ENCODE measurements at places on chromosomes 13 and 19.
A peak's percentile ranks its signal among the peaks of the same experiment; 100 is the strongest.

GRCh38 chr13:34620862-34621261 lies 321.2 kb upstream of the NBEA start:
- no peak for DNase-seq

DNA sequence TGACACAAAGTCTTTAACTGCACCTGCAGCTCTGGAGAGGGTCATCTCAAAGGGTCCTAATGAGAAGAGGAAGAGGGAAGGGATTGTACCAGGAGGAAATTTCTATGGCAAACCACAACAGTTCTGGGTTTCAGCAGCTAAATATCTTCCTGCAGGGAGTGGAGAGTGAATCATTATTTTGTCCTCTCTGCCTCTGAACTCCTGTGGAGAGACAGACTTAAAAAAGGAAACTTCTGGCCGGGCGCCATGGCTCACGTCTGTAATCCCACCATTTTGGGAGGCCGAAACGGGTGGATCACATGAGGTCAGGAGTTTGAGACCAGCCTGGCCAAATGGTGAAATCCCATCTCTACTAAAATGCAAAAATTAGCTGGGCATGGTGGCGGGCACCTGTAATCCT lies 16.9 kb upstream of the C1QTNF9 start:
- no peak for DNase-seq

DNA sequence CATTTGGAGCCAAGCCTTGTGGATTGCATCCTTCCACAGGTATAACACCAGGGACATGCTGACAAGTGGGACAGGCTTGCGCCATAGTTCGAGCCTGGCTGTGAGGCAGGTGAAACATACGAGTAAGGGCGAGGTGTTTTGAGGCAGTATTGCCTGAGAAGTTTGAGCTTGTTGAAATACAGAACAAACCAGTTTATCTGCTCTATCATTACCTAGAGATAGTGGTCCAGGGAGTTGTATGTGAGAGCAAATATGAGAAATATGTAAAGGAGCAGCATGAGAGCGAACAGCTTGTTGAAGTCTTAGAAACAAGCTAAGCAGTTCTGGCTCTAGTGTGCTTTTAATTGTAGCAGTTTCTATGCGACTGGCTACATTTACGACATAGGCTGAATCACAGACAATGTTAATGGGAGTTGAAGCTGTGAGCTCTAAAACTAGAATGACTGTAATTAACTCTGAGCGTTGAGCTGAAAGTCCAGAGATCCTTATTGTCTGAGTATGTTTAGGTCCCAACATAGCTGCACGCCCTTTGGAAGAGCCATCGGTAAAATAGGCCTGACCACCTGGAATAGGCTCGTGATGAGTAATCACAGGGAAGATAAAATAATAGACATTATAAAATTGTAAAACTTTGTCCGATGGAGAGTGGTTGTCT lies 8.2 kb downstream of the ZNF439 start:
- DNase-seq, result no peak

DNA sequence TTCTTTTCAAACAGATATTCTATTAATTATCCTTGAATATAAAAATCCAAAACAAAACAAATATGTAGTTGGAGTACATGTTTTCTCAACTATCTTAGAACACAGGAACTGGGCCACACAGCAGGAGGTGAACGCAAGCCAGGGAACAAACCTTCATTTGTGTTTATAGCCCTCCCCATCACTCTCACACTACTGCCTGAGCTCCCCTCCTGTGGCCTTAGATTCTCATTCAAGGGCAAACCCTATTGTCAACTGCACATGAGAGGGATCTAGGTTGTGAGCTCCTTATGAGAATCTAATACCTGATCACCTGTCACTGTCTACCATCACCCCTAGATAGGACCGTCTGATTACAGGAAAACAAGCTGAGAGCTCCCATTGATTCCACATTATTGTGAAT lies 427.1 kb upstream of the PRR20A start:
- no peak for DNase-seq

DNA sequence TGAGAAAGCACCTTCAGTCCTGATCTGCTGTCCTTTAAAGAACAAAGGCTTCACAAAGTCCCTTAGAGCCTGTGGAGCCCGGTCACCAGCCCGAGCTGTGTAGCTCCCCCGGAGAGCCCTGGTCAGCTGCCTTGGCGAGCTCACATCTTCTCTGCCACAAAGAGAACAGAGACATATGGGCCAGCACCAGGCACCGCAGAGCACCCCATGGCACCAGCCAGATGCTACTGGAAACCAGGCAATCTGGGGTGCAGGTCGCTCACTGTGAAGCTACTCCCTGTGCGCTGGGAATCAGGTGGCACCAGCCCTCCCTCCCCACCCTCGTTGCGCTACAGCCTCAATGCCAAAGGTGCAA lies 44.3 kb upstream of the F7 start:
- DNase-seq, result no peak

DNA sequence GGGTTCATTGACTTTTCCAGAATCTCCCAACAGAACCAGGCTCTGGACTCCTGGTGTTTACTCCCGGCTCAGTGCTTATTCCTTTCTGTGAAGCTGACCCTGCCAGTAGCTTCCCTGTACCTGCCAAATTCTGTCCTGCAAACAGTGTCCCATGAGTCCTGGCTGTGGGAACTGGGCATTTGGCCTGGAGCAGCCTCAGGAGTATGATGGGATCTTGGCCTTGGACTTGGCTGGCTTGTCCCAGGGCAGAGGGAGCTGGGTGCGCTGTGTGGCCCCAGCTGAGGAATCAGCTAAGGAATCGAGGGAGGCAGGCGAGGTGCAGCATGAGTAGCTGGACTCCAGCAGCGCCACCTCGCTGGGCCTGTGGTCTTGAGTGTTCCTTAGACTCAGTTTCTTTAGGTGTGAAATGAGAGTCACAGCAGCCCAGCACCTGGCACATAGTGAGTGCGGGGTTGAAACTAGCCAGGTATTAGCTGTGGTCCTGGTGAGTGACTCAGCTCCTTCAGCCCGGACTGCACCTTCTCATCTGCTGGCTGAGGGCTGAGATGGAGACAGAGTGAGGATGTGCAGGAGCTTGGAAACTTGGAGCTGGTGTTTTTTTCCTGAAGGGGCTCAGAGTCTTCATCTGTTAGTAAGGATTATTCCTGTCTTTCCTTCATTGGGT lies 10.4 kb downstream of the CLASRP start:
- DNase-seq, result peak; percentile 75

Measured in islet precursor cell (in vitro differentiated cells).